ENCODE measurements at places on chromosomes 1 and 21.

DNA sequence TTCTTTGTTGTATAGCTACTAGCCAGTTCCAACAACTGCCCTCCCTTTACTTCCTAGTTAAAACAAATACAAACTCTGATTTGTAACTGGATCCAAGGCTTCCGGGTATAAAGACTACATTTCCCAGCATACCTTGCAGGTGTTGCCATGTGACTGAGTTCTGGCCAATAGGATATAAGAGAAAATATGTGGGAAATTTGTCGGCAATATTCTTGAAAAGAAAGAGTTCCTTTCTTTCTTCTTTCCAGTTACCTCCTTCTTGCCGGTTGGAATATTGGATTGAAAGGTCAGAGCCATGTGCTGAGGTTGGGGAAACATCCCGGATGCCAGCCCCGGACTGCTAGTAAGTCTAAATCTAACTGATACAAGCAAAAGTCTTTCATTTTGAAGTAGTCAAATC, 23.0 kb upstream of the ZBTB40 start:
- DNase-seq: no peak

DNA sequence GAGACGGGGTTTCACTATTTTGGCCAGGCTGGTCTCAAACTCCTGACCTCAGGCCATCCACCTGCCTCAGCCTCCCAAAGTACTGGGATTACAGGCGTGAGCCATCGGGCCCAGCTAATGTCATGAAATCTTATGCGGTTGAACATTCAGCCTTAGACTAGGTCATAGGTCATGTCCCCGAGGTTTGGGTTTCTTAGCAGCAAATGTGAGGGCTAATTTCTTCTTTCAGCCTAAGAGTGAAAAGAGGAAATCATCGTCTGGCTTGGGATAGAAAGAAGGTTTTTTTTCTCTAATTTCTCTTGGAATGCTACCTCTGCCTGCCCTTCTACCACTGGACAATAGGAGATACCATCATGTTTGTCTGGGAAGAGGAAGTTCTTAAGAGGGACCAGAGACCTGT, 18.0 kb upstream of the PIK3CD start:
- DNase-seq: no peak

DNA sequence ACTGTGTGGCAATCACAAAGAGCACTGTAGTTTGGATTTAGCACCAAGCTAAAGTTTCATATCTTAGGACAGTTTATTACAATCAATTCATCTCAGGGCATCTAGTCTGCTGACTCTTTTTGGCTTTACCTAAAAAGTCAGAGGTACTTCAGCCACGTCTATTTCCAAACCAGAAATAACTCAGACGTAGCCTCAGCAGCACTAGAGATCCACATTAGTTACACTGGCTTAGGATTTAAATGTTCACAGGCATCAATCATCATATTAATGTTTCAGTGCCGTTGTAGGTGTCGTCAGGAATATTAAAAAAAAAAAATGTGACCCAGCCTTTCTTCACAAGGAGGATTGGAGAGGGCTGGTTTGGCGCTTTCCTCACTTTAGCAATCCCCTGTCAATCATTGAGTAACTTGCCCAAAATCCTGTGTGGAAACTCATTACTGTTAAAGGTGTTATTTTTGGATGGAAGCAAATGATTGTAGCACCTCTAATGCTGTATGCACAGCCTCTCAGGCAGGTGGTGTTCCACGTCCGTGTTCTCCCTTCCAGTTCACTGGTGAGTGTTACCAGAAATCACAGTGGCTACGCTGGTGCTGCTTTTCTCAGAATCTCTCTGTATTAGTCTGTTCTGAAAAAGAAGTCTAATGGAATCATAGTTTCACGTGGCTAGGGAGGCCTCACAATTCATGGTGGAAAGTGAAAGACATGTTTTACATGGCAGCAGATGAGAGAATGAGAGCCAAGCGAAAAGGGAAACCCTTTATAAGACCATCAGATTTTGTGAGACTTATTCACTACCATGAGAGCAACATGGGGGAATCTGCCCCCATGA, 45.4 kb downstream of the NEK7 start:
- DNase-seq: no peak

DNA sequence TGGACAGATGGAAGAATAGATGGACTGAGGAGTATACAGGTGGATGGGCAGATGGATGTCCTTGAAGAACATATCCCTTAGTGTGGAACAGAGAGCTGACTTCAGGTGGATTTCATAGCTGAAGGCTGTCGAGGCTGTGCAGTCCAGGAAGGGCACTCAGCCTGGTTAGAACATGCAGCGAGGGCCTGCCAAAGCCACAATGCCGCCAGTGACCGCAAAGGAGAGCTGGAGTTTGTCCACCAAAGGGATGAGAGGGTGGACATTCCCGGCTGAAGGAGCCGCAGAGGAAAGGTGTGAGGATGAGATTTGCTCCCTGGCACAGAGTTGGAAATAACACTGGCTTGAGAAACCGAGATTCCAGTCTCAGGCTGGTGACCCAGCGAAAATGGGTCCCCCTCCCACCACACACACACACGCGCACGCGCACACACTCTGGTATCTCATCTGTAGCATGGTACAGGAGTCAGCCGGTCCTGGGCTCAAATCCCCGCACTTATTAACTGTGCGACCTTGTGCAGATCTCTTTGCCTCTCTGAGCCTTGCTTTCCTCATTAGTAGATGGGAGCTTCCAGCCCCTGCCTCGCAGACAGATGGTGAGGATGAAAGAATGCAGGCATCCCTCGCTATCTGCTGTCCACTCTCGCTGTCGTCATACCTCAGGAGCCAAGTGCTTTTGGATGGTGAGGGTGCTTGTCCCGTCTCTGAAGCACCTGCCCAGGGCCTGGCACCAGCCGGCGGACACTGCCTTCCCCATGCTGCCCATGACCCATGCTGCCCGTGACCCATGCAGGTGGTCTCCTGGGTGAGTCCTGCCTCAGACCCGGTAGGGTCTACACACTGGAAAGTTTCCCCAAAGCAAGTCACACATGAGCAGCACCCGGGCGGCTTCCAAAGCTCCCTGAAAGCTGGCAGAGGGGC, 26.8 kb upstream of the EFHD2 start:
- DNase-seq: no peak

- no peak for DNase-seq
Measured at GRCh38 chr1:33043267-33044092, 6.8 kb upstream of the AK2 start.

GRCh38 chr1:75472089-75472970, 138.6 kb downstream of the SLC44A5 start:
- no peak for DNase-seq

- DNase-seq: no peak
Measured at GRCh38 chr1:228870041-228870713, 134.9 kb downstream of the RHOU start.

- no peak for DNase-seq
Measured at GRCh38 chr1:51240084-51240483, 4.0 kb downstream of the RNF11 start.

DNA sequence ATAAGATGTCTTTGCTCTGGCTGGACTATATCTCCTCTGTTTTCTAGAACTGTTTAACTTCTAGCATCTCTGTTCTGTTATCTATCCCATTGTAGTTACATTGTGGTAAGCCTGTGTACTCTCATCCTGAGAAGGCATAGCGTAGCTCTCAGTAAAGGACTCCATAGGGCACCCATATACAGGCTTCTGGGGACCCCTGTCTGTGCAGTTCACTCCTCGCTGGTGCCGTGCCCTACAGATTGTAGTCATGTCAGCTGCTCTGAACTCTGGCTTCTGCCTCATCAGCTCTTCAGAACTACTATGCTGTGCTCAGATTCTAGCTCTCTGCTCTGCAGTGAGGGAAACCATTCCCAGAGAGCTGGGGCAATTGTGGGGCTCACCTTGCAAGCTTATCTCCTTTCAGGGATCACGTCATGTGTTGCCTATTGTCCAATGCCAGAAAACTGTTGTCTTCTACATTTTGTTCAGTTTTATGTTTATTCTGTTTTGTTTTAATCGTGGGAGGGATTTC, 181.3 kb upstream of the USP24 start:
- no peak for DNase-seq

- DNase-seq: no peak
Measured at GRCh38 chr1:4224684-4225467, 324.8 kb upstream of the C1orf174 start.
